ENCODE measurements at places on chromosomes 5 and 9. TPM values are rescaled to one million over a fixed set of nuclear protein-coding genes. Genes with fewer than 3 reads are reported as not detected.

PCDHGA5 gene
- total RNA-seq: 4.0 TPM

GRCh38 chr9:123238365-123238764 is 30.0 kb downstream of the STRBP start:
- DNase-seq: no peak

- no peak for DNase-seq
These were observed 67.7 kb upstream of the SPOCK1 start for GRCh38 chr5:137566780-137567179.

DNA sequence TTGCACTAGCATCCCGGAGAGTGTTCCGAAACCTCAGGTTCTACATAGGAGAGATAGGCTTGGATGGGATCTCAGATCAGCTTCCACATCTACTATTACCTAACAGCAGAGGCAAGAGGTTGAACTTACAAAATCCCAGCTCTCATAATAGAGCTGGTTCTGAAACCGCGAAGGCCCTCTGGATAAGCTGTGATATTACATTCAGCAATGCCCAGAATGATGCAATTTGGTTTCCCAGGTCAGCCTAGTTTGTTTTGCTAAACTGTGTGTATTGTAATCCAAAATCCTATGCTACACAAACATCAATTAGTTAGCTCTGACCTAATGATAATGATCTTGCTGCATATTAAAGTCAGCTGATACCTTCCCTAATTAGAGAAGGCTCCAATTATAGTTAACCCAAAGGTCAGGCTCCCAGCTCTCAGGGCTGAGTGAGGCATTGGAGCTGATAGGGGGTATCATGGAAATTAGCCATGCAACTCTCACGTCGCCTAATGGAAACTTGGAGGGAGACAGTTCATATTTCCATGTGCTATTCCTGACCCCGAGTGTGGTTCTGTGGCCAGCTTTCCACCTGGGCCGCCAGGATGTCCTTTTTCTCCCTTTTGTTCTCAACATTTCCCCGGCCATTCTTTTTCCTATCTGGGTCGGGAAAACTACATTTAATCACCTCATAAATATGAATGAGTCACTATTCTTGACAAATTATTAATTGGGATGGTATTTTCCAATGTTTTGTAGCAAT is 278.4 kb upstream of the IRX1 start:
- DNase-seq: no peak

- DNase-seq: peak; percentile 23
These were observed 193.0 kb downstream of the SPOCK1 start for GRCh38 chr5:137305971-137306602.

DNA sequence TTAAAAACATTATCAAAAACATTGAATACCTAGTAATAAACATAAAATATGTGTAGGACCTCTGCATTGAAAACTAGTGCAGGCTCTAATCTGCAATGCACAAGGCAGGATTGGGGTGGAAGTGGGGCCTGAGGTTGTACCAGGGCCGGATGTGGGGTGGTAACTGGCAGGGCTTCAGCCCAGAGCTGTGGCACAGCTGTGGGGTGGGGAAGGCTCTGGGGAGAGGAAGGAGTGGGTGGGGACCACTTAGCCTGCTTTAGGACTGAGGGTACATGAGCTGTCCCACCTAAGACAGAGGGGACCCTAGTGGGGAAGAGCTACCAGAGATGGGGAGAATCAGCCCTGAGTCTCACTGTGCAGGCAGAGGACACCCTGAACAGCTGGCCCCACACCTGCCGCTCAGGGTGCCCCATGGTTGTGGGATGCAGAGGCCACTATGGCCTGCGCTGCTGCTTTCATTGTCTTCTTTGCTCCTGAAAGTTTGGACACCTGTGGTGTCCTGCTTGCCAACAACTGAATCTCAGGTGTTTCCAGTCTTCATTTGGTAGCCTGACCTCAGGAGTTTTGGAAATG is 311.4 kb downstream of the TLE4 start:
- DNase-seq: no peak

- no peak for DNase-seq
These were observed 8.0 kb upstream of the HABP4 start for GRCh38 chr9:96441798-96442445.

GRCh38 chr5:124341066-124341858 is 405.2 kb downstream of the ZNF608 start:
- DNase-seq: no peak

DNA sequence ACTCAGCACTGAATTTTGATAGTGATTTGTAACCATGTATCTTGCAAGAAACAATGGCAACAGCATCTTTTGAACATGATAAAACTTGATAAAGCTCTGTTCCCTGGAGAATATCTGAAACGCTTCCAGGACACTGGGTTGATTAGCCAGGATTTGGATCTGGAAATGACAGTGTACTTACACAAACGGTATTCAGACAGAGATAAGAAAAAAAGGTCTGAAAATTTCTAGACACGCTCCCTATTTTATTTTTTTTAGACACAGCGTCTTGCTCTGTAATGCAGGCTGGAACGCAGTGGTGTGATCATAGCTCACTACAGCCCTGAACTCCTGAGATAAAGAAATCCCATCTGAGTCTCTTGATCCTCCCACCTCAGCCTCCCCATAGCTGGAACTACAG is 109.0 kb downstream of the GNAQ start:
- no peak for DNase-seq

- no peak for DNase-seq
These were observed 177.8 kb downstream of the NSG2 start for GRCh38 chr5:174223355-174223754.

All from right atrium auricular region (tissue), 2 donors.